ENCODE measurements at places on chromosomes 11 and 22.

GRCh38 chr11:15675683-15676082, 561.0 kb downstream of the INSC start:
- DNase-seq = no peak

- DNase-seq = no peak
Measured at GRCh38 chr11:79030448-79030847, 410.4 kb downstream of the TENM4 start.

DNA sequence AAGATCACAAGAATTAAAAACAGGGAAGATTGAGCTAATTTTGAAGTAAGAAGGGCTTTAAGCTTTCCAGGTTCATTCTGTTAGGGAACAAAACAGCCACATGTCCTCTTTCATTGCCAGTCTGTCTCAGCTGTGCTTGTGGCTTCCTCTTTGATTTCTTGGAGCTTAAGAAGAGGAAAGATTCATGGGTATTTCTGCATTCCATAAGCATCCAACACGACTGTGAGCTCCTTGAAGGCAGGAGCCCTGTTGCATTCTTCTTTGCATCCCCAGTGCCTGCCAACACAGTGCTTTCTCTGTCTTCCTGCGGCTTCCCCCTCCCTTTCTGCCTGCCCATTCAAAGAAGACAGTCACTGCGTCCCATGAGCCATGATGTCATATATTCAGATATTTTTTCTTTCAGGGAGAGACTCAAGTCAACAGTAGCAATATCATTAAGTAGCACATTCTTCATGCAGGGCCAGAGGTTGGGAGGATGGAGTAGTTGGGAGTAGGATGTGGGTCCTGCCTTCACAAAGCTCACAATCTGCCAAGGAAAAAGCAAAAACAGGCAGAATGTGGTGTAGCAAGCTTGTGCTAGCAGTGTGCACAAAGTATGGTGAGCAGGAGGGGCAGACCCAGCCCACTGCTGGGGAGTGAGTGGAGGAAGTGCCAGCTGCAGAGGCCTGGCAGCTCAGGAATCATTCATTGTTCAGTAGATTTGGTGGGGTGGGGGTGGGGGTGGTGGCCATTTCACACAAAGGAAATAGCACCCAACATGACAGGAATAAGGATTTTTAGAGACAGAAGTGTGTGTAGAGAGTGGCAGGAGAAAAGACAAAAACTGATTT, 162.1 kb upstream of the RASSF10 start:
- DNase-seq = peak; percentile 3

DNA sequence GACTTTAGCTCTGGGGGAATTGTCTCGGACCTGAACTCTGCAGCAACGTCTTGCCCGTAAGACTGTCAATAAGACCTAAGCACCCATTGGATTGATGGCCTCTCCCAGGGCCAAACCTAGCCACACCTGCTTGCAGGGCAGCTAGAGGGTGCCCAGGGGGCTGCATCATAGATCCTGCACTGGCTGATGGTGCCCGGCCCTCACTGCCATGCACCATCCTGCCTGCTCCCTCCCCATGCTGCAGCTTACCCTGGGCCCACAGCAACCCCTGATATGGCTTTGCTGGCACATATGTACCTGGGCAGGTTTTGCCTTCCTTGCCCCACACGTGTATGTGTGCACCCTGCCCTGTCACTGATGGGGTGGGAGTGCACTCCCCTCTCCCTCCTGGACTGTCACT, 8.9 kb upstream of the BBOX1 start:
- DNase-seq = no peak

- no peak for DNase-seq
Measured at GRCh38 chr11:26283852-26284408, 48.0 kb upstream of the ANO3 start.

DNA sequence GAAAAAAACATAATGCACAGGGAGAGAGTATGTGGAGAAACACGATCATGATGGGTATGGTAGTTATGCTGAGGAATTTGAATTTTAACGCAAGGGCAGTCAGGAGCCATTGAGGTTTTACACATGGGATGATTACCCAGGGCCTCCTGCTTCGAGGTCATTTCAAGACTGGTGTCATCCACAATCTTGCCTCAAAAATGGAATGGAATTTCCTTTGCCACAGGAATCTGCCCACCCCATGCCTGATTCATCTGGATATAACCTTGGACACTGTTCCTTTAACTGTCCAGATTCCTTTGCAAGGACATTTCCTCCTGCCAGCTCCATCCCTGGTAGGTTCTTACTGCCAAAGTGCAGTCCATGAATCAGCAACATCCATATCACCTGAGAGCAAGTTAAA, 655.9 kb upstream of the TENM4 start:
- no peak for DNase-seq

GRCh38 chr11:135043434-135043833, 631.4 kb upstream of the B3GAT1 start:
- DNase-seq = no peak

GRCh38 chr11:61969838-61970662, 2.6 kb upstream of the FTH1 start:
- DNase-seq = no peak

- DNase-seq = no peak
Measured at GRCh38 chr11:1299621-1300020, 9.8 kb downstream of the TOLLIP start.

- no peak for DNase-seq
Measured at GRCh38 chr22:43173566-43173965, 13.4 kb downstream of the TTLL12 start.

Data from NCI-H2171 treated with DMSO at 0.1 percent for 48 hours (cell line).